ENCODE measurements at places on chromosomes 2 and 18. TPM values are rescaled to one million over a fixed set of nuclear protein-coding genes. Genes with fewer than 3 reads are reported as not detected.

Gene BOLL
- total RNA-seq = not detected

Gene EVX2
- not detected for total RNA-seq

Gene OR6B2
- not detected for total RNA-seq

Gene ACTG2
- 1.7 TPM for total RNA-seq

Gene RALBP1
- 45.2 TPM for total RNA-seq
